Fibroblast of upper back skin (primary cell): ENCODE measurements at places on chromosomes 2 and 18.
A peak's percentile ranks its signal among the peaks of the same experiment; 100 is the strongest.

GRCh38 chr2:152558158-152558984, 158.9 kb downstream of the PRPF40A start:
- peak; percentile 98 for DNase-seq

DNA sequence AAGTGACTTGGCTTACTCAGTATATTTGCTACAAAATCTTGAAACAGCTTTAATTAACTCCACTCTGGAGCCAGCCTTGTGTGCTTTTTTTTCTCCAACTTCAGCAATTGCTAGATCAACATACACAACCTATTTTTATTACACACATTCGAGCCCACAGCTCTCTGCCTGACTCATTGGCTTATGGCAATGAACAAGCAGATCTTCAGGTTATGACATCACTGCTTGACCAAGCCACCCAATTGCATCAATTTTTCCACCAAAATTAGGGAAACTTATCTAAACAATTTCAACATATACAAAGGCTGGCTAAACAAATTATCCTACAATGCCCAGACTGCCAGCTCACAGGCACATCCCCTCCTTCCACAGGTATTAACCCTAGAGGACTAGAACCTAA, 39.6 kb upstream of the PDK1 start:
- DNase-seq, result peak; percentile 36

DNA sequence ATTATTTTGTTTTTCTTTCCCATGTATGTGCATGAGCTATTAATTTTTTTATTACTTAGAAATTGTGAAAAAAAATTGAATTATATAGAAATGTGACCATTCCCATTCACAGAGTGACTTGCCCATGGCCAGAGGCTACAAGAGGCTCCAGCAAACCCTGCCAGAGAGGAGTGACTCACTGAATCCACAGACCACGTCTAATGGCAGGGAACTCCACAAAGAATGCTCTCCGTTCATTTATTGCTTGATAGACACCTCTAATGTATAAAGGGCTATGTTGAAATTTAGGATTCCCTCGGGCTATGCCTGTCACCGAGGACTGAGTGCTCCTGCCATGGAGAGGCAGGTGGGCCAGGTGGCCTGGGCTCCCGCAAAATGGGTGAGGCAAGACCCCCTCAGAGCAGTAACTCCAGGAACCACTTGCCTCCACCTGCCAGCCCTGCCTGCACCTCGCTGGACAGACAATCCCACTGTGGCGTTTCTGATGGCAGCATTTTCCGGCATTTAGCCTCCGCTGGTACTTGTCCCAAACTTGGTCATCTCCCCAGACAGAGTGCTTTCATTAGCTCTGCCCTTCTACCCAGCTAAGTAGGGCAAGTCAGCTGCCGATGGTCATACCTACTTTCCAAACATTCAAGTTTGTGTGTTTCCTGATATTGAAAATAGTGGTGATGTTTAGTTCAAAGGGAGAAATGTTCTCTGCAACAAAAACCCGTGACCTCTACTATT, 200.3 kb downstream of the PRKCE start:
- peak; percentile 83 for DNase-seq

GRCh38 chr2:23685181-23685580, 241.7 kb downstream of the ATAD2B start:
- DNase-seq, result no peak

DNA sequence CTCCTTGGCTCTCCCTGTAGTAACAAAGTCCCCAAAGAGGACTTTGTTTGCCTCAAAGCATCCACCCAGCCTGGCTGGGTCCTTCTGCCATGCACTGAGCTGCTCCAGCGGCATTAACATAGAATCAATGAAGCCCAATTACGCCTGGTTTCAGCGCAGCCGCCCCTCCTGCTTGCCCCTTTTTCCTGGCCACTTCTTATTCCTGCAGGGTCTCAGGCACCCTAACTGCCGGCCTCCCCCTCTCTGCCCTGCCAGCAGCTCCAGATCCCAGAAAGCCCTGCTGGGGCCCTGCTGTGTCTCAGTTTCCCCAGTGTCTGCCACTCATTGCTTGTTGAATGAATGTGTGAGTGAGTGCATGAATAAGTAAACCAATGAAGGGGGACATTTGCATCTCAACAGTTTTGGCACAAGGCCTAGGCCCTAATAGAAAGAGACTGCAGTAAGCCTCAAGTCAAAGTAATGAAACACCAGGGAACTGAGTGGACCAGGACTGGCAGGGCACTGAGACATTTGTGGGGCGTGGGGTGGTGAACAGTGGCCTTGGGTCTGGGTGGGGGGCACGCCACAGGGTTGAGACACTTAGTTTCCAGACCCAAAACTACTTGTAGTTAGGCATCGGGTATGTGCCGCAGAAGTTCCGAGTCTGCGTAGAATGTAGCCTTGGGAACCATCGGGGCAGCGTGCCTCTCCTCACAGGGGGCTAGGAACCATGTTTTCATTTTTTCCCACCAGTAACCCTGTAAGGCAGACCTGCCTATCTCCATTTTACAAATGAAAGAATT, 60.6 kb downstream of the SMAD7 start:
- no peak for DNase-seq

- DNase-seq, result no peak
Observed at GRCh38 chr2:200172521-200172920, 134.0 kb upstream of the SPATS2L start.

- DNase-seq, result no peak
Observed at GRCh38 chr2:128308889-128309279, 9.8 kb downstream of the HS6ST1 start.

- DNase-seq, result no peak
Observed at GRCh38 chr2:71559828-71560637, 106.7 kb downstream of the DYSF start.

DNA sequence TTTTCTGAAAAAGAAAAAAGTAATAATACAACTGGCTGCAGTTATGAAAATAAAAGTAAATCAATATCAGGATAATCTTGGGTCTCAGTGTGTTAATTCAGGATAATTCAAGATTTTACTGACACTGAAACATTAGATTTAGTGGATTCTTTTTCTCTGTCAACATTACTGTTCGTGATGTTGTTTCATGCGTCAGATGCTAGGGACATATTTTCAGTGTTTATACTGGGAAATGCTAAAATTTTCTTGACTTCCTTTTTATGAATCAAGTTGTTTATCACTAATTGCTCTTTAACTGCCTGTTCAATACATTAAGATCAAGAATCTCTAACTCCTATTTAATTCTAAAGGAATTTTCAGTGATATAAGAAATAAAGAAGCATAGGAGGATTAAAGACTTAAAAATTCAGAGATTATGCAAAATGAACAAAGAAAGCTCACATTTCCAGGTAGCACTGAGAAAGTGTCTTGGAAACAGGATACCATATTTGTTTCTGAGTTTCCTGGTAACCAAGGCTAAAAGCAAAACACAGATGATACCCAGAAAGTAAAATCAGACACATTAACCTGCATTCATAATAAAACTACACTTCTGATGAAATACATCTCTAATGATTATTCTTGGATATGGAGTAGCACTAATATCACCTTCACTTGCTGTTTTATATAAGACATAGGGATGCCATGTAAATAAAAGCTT, 174.0 kb downstream of the ARL4C start:
- no peak for DNase-seq

- DNase-seq, result no peak
Observed at GRCh38 chr2:55478610-55479304, 40.8 kb upstream of the CFAP36 start.

- no peak for DNase-seq
Observed at GRCh38 chr2:37011130-37011529, 44.8 kb upstream of the STRN start.

GRCh38 chr2:159671047-159671446, 41.3 kb upstream of the MARCHF7 start:
- no peak for DNase-seq

DNA sequence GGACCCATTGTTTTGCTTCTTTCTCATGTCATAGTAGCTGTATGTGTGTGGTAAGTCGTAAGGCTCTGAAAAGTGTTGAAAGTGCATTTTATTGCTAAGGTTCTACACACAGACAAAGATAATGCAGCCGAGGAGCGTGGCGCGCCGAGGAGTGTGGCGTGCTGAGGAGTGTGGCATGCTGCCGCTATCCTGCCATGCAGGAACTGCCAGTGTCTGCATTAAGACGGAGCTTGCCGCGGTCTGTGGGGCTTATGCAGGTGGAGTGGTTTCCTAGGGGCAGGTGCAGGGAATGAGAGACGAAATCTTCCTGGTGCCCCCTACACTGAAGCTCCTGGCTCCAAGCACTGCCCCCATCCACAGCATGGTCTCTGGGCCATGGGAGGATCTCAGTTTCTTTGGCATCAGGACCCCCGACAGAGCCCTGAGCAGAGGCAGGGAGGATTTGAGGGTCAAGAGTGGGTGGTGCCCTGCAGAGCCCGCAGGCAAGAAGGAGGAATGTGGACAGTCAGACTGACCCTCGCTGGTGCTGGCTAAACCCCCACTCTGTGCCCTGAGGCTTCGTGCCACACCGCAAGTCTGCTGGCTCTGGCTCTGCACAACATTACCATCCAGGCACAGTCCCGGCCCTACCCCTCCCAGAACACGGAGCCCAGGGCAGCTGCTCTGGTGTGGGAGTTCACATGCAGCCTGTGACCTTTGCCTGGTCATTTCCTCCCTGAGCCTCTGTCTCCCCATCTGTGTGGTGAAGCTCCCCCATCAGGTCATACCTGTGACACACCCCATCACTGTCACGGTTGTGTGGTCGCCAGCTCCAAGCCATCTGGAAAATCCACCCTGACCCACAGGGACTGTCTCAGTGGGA, 3.2 kb downstream of the SNED1 start:
- no peak for DNase-seq

DNA sequence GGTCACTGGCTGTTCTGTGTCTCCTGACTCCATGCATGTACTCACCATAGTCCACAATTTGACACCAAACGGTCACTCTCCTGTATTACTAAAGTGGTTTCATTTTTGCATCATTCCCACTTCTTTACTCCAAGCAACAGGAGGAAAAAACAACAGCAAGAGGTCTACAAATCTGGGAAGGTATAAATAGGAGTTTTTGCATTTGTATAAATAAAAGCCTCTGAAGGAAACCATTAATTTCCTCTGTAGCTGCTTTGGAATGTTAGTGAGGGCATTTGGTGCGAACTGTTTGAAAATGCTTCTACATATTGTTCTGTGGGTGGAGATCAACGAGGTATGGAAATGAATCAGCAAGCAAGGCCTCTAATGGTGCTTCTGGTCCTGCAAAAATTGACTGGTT, 148.5 kb upstream of the DLX2 start:
- DNase-seq, result peak; percentile 74

DNA sequence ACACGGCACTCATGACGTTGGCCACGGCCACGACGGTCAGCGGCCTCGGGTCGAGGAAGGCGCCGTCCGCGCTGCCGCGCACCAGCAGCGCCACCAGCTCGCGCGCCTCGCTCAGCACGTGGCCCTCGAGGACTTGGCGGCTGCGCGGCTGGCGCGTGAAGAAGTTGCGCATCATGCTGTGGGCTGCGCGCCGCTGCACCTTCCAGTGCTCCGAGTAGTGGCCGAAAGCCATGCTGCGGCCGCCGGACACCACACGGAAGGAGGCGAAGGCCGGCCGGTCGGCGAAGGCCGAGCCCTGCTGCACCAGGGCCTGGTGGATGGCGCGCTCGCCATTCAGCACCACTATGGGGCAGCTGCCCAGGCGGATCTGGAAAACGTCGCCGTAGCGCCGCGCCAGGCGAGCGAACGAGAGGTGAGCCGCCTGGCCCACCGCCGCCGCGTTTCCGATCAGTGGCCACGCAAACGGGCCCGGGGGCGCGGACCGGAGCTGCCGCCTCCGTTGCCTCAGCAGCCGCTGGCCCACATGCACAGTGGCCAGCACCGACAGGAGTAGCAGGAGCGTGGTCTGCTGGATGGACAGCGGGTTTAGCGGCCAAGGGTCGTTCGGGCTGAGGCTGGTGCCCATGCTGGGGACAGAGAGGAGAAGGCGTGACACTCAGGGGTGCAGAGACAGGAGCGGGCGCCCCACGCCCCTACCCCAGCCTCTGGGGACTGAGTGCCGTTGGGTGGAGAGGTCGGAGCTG, 1.0 kb downstream of the CYP1B1 start:
- DNase-seq, result no peak

- DNase-seq, result no peak
Observed at GRCh38 chr2:30622452-30622851, 175.4 kb downstream of the LCLAT1 start.

GRCh38 chr2:188580738-188581137, 289.1 kb downstream of the GULP1 start:
- DNase-seq, result peak; percentile 19

- DNase-seq, result no peak
Observed at GRCh38 chr2:96538487-96539214, 2.1 kb downstream of the ARID5A start.

- DNase-seq, result no peak
Observed at GRCh38 chr2:1601471-1602277, 142.6 kb downstream of the PXDN start.

- no peak for DNase-seq
Observed at GRCh38 chr2:79453918-79454317, 58.9 kb upstream of the CTNNA2 start.

DNA sequence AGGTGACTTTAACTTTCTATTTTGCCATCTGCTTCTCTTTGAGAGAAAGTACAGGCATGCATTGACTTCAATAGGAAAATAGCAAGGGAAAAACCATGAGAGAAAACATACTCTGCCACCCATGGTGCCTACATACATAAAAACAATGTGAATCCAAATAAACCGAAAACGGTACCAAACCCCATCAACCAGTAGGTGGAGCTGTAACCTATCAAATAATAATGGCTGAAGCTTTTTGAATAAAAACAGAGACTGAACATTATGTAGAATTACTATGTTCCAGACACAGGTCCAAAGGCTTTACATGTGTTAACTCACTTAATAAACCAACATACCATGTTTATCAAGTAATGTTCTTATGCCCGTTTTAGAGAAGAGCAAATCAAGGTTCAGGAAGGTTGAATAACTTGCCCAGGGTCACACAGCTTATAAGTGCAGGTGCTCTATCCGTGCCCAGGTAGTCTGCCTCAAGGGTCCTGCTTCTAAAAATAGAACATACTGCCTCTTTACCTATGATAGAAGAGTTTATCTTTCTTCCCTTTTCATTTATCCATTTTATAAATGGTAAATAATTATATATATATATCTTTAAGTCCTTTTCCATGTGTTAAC, 293.9 kb upstream of the SYT4 start:
- peak; percentile 43 for DNase-seq

DNA sequence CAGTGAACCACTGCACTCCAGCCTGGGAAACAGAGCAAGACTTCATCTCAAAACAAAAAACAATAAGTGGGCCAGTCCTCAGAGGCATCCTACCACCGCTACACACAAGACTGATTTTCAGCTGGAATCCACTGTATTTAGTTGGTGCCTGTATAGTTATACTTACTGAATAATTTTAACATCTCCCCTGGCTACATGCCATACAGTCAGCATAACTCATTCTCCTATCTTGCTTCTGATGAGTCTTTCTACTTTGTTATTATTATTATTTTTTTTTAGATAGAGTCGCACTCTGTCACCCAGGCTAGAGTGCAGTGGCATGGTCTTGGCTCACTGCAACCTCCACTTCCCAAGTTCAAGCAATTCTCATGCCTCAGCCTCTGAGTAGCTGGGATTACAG, 19.9 kb upstream of the CAB39 start:
- no peak for DNase-seq

GRCh38 chr18:55248495-55248894, 289.2 kb upstream of the CCDC68 start:
- DNase-seq, result no peak
